Smooth muscle cell of the coronary artery (primary cell): ENCODE measurements at places on chromosomes 1 and 21. TPM values are rescaled to one million over a fixed set of nuclear protein-coding genes. Genes with fewer than 3 reads are reported as not detected.

Gene LCE1A
- not detected in 2 replicates for total RNA-seq

Gene CD46
- 63.4 and 106 TPM in 2 replicates for total RNA-seq

Gene FCGR3A
- total RNA-seq: not detected in 2 replicates

Gene GIPC2
- total RNA-seq: 0.15 and 0.59 TPM in 2 replicates

Gene FCAMR
- not detected in 2 replicates for total RNA-seq

Gene SRM
- 9.5 and 18.5 TPM in 2 replicates for total RNA-seq
